Fibroblast of skin of abdomen (primary cell): ENCODE measurements at places on chromosomes 4 and X.

DNA sequence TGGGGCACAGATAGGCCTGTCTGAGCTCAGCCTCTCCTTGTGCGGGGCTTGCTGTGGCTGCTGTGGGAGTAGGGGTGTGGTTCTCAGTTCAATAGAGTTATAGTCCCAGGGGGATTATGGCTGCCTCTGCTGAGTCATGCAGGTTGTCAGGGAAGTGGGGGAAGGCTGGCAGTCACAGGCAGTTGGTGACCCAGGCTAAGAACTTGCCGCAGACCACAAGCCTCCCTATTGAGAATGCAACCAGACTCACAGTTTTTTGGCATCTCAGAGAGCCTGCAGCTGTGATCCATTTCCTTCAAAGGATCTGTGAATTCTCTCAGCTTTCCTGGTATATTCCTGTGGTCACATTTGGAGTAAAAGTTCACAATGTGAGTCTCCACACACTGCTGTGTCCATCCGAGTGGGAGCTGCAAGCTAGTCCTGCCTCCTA, 364.9 kb downstream of the ZNF674 start:
- DNase-seq, result peak; percentile 94

GRCh38 chrX:13570261-13570605, 832 bp downstream of the EGFL6 start:
- no peak for DNase-seq

DNA sequence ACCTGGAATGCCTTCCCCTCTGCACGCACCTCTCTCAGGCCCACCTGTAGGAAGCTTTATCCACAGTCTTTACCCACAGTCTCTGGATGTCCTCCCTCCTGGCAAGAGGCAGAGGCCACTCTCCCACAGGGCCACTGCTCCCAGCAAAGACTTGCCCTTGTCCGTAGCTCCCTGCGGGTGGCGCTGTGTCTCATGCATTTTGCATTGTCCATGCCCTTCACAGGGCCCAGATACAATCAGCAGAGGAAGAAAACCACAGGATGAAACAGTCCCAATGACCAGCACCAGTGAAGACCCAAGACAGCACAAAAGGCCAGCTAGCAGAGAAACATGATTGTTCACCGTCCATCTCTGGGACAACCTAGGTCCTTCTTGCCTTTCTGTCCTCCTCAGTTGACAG, 2.1 kb upstream of the NSG1 start:
- no peak for DNase-seq

- DNase-seq, result no peak
These were observed 101.6 kb downstream of the CLNK start for GRCh38 chr4:10582951-10583350.

DNA sequence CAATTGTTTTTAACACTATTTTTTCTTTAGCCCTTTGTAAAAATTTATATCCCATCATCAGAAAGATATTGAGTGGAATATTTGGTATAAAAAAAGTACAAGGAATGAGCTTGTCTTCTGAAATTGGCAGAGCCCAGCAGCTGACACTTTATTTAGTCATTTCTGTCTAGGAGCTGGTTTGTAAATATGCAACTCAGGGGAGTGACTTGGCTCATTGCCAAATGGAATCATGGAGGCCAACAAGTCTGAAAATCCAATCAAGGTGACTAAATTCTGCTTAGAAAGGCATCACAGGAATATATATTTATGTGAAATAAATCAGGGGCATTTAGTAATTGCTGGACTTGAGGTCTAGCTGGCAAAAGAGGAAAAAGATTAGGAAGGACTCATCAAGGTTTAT, 74.4 kb downstream of the OTC start:
- no peak for DNase-seq

DNA sequence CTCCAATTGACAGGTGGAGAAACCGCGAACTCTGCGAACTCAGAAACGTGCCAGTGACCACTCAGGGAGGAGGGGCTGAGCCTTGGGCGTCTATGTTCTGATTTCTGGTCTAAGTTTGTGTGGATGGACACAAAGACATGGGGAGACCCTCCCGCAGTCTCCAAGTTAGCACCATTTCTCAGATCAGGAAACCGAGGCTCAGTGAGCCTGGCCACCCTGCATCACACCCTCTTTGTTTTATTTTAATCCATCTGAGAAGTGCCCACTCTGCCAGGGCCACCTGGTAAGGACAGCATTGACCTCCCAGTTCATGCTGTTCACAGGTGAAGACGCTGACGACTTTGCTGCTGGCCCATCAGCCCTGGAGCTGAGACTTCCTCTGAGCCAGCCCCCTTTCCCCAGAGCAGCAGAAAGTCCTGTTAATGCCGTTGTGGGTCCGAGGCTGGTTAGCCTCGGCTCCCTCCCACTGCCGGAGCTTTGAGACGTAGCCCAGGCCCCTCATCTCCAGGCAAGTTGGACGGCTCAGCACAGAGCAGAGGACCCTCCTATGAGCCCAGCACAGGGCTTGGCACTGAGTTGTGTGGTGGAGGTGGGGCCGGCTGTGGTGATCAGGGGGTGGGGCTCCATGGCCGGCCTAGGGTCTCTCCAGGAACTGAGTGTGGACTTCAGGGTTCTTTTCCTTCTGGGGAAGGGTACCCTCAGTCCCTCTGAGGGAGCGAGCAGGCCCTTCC, 43.7 kb downstream of the PSAPL1 start:
- DNase-seq, result no peak
